CD4-positive, alpha-beta T cell treated with Interleukin-2 at 100 ng/mL for 4 hours (primary cell): ENCODE measurements at places on chromosomes 6 and 20.

GRCh38 chr20:32482442-32483261, 102.5 kb downstream of the NOL4L start:
- peak; percentile 15 for DNase-seq

DNA sequence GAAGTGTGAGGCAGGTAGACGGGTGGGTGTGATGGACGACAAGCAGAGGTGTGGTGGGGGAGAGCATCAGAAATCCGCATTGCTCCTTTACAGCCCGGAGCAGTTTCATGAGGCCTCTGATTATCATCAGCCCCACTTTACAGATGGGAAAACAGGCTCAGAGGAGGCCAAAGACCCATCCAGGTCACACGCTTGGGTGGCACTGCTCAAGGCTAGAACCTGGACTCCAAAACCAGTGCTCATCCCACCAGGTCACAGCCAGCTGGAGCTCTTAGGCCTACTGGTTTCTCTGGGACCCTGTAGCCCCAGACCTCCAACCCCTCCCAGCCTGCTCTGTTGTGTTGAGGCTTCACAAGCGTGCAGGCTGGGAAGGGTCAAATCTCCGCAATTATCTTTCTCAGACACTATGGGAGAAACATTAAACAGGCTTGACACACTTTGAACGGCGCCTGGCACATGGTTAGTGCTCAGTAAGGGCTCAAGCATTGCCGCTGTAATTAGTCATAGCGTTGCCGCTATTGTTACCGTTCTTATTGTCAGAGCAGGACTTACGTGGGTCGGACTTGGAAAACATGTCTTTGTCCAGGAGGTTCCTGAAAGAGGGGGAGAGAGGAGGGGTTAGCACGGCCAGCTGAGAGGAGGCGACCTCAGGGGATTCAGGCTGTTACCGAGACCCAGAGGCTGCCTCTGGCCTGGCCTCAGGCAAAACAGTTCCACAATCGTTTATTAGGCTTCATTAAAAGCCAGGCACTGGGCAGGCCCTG, 16.6 kb downstream of the CPNE5 start:
- no peak for DNase-seq

DNA sequence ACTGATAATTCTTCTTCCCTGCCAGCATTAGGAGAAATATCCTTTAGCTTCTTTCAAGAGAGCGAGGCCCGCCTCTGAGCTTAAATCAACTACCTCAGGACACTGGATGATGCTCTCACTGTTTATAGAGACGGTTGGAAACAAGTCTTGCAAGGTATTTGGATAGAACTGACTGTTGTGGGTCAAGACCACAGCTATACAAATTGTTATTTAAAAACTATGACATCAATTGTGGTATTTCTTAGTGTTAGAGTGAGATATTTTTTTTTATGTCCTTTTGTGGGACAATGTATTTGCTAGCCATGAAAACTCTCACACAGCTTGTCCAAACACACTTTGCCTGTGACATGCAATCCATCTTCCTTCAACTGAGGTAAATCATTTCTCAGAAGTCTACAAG, 136.3 kb upstream of the PHACTR1 start:
- no peak for DNase-seq

DNA sequence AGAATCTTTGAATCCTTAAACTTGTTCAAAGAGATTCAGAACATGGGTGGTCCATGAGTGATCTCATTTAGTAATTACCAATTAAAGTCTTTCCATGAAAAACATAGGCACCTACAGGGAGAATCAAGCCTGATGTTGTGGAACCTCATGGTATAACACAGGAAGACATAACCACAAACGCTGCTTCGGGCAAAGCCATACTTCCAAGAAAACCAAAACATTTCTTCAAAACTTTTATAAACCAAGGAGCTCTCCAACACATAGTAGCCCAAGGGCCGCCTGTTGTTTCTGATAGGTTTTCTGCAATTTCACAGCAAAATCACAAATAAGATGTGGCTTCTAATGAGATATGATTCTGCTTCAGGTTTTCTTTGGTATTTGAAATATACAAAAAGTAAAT, 2.5 kb downstream of the CHD6 start:
- peak; percentile 14 for DNase-seq

- no peak for DNase-seq
Measured at GRCh38 chr20:57414867-57415592, 23.8 kb downstream of the RBM38 start.

DNA sequence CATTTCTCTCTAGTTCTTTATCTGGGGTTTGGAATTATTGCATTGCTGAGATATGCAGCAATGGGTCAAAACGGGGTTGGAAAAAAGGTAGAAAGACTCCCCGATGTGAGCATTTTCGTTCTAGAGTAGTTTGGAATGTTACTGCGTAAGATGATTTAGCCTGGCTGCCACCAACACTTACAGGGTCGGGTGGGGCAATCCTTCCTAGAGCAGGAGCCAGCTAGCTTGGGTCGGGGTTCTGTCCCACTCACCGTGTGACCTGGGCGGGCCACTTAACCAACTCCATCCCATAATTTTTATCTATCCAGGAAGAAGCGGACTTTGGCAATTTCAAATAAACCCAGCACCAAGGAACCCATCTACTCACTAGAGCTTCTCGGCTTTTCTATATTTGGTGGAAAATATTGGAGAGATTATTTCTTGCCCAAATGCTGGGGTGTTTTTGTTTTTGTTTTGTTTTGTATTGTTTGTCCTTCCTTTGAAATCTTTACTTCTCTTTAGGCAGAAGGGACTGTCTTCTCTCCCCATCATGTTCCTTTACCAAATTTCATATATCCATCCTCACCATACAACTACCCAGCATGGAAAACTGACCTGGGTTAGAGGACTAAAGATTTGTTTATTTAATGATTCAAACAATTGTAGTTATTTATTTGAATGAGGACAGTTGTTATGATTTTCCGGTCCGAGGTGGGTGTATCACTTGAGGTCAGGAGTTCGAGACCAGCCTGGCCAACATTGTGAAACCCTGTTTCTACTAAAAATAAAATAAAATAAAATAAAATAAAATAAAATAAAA, 72.4 kb downstream of the GPX5 start:
- no peak for DNase-seq

DNA sequence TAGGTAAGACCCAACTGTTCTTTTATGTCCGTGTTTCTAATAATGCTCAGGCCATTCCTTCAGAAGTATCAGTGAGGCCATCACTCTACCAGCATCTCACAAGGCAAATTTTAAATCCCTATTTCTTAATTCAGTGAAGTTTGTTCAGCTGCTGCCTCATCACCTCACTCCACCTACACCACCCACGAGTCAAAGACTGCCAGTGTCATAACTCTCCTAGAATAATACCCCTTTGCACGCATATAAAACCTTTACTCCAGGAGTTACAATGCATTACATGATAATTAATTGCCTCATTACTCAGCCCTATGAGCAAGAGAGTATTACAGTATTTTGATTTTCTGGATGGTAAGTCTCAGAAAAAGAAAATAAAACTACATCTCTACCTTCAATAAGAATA, 793.6 kb downstream of the TFAP2A start:
- no peak for DNase-seq

GRCh38 chr6:2502096-2502997, 248.4 kb downstream of the MYLK4 start:
- no peak for DNase-seq

DNA sequence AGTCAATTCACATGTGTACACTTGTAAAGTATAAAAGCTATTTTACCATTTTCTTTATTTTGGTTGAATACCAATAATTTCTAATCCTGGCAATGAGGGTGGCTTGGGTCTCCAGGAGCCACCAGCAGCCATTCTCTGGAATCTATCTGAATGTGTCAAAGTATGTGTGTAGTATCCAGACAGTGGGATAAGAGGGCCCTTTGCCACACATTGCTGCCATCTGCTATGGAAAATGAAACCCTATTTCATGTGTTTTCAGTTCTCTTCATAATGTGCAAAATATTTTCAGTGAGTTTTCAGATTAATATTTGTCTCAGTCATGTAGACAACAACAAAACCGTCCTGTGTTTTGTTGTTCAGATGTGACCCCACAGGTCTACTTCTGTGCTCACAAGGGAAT, 46.3 kb downstream of the CDYL start:
- DNase-seq = no peak

- no peak for DNase-seq
Measured at GRCh38 chr6:107769053-107769658, 55.0 kb downstream of the SCML4 start.

GRCh38 chr6:143193571-143194094, 132.9 kb downstream of the AIG1 start:
- DNase-seq = no peak

- no peak for DNase-seq
Measured at GRCh38 chr6:38262026-38262425, 377.7 kb downstream of the BTBD9 start.

- DNase-seq = no peak
Measured at GRCh38 chr20:48547664-48548063, 280.1 kb downstream of the PREX1 start.

DNA sequence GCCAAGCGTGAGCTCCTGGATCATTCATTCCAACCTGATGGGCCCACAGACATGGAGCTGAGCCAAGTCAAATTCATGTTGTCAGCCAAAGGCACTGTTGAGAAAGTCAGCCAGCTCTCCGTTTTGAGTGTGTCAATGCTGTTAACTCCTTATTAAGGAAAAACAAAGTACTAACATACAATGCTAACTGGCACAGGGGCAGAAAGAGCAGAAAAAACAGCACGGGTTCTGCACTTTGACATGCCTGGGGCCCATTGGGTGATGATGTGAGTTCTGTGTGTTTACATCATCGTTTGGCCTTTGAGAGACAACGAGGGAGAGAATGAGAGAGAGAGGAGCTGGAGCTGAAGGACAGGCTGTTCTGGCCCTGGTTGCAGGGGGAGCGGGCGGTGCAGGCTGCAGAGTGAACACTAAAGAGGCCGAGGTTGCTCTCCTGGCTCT, 85.9 kb downstream of the SMOC2 start:
- no peak for DNase-seq

DNA sequence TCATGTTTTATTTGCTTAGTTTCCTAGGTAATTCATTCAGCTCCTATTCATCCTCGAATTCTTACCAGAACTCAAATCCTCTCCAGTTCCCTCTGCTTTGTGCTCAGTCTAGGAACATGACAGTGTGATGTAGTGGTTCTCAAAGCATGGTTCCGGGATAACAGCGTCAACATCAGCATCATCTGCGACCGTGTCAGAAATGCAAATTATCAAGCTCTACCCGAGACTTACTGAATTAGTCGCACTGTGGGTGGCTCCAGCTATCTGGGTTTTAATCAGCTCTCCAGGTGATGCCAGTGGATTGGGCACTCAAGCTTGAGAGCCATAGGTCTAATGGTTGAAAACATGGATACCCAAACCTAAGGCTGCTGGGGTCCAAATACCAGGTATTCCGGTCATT, 7.7 kb upstream of the STK35 start:
- no peak for DNase-seq

- DNase-seq = no peak
Measured at GRCh38 chr6:142507065-142507464, 205.3 kb downstream of the ADGRG6 start.

DNA sequence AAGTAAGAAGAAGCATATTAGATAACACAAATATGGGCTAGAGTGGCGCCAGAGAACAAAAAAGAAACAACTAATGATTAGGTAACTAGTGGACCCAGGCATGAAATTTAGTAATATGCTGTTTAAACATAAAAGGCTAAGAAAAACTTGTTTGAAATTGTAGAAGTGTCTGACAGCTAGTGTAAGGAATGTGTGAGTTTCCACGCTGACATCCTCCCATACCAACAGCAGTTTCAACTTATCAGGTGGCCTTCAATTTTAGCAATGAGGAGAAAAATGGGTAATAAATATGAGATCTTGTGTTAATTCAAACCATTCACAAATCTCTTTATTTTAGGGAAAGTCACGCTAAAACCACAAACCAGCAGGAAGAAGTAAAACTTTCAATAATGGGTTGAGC, 440.2 kb upstream of the FLRT3 start:
- DNase-seq = no peak

DNA sequence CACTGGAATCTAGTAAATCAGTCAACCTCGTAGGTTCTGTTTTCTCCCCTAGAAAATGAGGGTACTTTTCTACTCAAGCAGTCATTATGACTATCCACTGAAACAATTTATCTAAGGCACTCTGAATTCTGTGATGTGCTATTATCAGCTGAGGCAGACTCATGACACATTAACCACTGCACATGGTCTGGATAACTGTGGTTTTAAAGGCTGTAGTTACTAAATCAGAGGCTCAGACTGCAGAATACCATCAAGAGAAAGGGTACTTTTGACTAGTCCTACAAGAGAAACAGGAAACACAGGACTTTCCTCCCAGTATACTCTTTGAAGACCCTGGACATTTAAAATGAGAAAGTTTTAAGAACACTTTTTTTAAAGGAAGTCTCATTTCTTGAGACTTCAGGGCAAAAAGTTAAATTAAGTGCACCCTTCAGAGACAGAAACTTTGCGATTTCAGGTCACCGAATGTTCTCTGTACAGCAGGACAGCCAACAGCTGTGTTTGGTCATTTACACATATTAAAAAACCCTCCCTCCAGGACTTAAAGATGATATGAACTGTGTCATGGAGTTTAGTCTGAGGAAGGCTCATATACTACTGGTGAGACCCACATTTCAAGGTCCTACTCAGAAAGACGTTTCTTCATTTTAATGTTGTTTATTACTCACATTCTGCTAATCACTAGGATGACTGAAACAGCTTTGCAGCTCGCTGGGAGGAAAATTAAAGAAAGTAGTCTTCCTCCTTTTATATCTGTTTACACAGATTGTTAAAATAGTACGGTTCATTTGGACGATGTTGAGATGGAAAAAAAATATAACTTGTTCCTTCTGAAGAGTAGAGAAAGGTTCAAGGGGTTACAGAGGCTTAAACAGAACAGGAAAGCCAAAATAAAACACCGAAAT, 19.9 kb downstream of the ATXN1 start:
- peak; percentile 47 for DNase-seq

DNA sequence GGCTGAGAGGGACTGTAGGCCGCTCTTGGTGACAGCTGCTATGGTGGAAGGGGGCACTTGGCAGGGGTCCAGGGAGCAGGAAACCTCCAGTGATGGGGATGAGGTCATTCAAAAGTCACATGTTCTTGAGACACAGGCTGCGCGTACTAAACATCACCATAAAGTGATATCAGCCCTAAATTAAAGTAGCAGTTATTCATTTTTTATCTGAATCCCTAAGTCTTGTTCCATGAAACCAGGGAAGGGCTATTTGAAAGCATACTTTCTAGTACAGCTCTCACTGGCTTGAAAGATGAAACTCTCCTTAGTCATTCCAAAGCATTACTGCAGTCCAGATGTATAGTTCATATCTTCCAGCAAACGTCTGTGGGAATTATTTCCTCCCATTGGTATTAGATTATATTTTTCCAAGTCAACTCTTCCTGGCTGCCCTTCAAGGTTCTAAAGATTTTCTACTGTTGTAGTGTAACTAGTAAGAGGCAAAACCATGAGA, 373.1 kb downstream of the CD109 start:
- no peak for DNase-seq
